HAP-1 (cell line): ENCODE measurements at places on chromosomes 4 and X.

DNA sequence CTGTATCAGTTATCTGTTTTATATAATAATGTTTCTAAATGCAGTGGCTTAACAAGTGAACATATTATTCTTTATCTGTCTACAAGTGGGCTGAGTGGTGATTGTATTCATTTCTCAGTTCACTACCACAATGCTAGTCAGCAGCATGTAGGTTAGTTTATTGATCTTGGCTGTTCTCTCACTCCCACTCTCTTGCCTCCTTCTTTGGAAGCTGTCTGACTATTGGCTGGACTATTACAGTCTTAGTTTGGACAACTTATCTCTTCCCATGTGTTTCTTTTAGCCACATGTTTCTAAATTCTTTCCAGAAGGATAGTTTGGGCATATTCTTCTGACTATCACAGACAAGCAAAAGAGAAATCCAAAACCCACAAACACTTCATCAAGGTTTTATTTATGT, 459.5 kb upstream of the AGA start:
- DNase-seq = no peak

GRCh38 chrX:15606136-15606535, 5.4 kb upstream of the ACE2 start:
- DNase-seq = no peak

- DNase-seq = no peak
Observed at GRCh38 chr4:176236946-176237345, 32.1 kb downstream of the ASB5 start.

GRCh38 chrX:19911784-19912183, 24.4 kb upstream of the SH3KBP1 start:
- DNase-seq = no peak

DNA sequence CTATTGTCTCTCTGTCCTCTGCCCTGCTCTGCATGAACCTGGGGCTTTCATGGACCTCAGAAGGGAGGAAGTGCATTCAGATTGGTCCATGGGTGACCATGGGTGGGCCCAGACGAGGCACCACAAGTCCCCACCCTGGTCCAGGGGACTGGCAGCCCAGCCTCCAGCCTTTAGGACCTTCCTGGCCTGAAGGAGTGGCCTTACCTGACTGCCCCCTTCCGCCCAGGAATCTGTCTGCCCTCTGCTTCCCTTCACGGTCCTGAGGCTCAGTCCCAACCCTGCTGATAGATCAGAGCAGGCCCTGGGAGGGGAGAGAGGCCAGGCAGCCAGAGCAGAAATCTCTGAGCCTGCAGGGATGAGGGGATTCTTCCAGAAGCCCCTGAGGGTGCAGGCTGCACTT, 455.4 kb downstream of the PCDH18 start:
- DNase-seq = no peak

- DNase-seq = no peak
Observed at GRCh38 chr4:166335256-166335938, 462.4 kb downstream of the TLL1 start.

- no peak for DNase-seq
Observed at GRCh38 chrX:20727447-20727846, 460.7 kb upstream of the RPS6KA3 start.
